ENCODE measurements at places on chromosomes 6 and 20. TPM values are rescaled to one million over a fixed set of nuclear protein-coding genes. Genes with fewer than 3 reads are reported as not detected.

The VIP gene
- polyA plus RNA-seq = 1.4 TPM

The HRH3 gene
- 0.11 TPM for polyA plus RNA-seq

GRCh38 chr20:47149939-47150338, 206.6 kb downstream of the ZMYND8 start:
- DNase-seq = no peak

- no peak for DNase-seq
These were observed 17.6 kb downstream of the NTSR1 start for GRCh38 chr20:62726276-62726675.

DNA sequence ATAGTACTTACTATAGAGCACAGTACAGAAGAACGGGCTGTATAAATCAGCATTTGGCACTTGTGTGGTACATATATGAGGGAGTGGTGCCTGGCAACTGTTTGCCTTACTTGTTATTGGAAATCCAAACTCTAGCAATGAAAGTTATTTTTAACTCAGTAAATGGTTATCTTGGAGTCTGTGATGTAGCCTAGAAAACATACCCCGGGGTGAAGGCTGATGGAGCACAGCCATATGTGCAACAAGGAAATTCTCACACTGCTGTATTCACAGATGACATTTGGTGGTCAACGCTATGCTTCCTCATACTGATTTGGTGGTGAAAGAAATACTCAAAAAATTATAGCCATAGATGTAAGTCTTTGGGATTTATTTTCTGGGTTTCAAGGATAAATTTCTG, 807.5 kb upstream of the FLRT3 start:
- DNase-seq = no peak

- no peak for DNase-seq
These were observed 364.9 kb upstream of the IRAK1BP1 start for GRCh38 chr6:78502386-78502887.

GRCh38 chr6:78810146-78810545, 57.2 kb upstream of the IRAK1BP1 start:
- no peak for DNase-seq

GRCh38 chr6:143368426-143368825, 82.1 kb downstream of the ADAT2 start:
- no peak for DNase-seq

- DNase-seq = no peak
These were observed 14.2 kb downstream of the PPP1R14C start for GRCh38 chr6:150157081-150157480.

DNA sequence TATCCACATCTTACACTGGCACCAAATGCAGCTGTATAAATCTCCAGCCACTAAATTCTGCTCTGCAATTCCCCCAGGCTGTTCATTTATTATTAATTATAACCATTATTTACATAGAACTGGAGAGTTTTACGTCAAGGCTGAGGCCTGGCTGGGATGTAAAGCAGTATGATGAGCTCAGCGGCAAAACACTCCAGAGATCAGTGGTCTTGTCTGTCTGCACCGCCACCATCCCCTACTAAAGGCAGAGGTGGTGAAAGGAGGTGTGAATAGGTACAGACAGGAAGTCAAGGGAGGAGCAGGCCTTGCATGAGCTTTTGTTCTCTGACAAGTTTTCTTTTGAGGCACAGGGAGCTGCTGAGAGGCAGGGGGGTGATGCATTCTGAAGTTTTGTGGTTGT, 159.9 kb upstream of the PCSK2 start:
- DNase-seq = no peak

- DNase-seq = no peak
These were observed 28.9 kb upstream of the RREB1 start for GRCh38 chr6:7078856-7079255.

Data from renal pelvis (tissue), 12 donors.